Karpas-422 (cell line): ENCODE measurements at places on chromosomes 7 and 10. TPM values are rescaled to one million over a fixed set of nuclear protein-coding genes. Genes with fewer than 3 reads are reported as not detected.

DNA sequence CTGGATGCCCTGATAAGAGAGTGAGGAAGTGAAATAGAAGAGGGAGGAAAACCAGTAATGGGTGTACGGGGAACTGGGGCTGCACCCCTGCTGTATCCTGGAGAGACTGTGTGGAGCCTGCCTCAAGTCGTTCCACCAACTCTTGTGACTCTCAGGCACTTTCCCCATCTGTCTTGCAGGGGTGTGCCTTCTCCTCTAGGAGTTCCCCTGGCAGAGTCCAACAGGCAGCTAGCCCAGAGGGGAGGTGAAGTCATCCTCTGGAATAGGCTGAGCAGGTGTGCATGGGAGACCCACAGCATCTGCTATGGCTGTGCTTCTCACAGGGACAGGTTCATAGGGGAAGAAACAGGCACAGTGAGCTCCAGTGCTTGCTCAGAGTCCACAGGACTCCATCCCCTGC, 46.8 kb downstream of the WIPF3 start:
- no peak for DNase-seq

RET gene
- not detected in 2 replicates for total RNA-seq

DNA sequence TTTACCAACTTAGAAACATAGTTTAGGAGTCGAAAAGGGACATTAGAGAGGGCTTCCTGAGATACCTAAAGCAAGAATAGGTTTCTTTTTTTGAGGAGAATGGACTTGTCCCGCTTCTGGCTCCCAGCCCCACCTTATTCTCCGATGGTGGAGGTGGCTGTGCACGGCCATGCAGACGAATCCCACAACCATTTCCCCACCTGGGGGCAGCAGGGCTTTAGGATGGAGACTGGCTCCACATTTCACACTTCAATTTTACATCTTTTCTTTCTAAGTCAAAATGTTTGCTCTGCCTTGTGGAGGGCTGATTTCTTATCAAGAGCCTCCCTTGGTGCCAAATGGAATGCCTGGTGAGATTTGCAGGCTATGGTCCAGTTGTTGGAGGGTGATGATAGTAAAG, 118.5 kb downstream of the GLRX3 start:
- no peak for DNase-seq

GRCh38 chr7:90626013-90626412, 29.9 kb downstream of the CDK14 start:
- no peak for DNase-seq

ECHDC3 gene
- not detected in 2 replicates for total RNA-seq

RHOBTB1 gene
- not detected in 2 replicates for total RNA-seq

- DNase-seq = peak; percentile 77
Observed at GRCh38 chr7:140209866-140210609, 33.3 kb upstream of the KDM7A start.

- DNase-seq = no peak
Observed at GRCh38 chr7:116572036-116572435, 47.2 kb downstream of the CAV1 start.

DNA sequence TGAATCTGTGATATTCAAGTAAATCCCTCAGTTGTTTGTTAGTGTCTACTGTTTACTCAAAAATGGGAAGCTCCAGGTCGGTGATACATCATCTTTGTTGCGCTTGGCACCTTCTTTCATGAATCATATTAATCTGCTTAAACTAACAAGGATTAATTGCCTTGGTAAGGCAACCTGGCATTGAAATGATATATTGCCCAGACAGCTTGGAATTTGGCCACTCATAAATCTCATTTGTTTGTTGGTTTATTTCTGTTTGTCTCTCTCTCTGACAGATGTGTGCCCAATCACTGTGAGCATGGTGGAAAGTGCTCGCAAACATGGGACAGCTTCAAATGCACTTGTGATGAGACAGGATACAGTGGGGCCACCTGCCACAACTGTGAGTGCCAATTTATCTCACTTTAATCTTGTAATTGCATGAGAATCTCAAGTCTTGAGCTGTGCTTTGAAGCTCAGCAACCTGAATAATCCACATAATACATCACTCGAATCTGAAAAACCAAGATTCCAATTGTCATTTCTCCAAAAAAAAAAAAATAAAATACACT, 1104.8 kb upstream of the C7orf33 start:
- no peak for DNase-seq

DNA sequence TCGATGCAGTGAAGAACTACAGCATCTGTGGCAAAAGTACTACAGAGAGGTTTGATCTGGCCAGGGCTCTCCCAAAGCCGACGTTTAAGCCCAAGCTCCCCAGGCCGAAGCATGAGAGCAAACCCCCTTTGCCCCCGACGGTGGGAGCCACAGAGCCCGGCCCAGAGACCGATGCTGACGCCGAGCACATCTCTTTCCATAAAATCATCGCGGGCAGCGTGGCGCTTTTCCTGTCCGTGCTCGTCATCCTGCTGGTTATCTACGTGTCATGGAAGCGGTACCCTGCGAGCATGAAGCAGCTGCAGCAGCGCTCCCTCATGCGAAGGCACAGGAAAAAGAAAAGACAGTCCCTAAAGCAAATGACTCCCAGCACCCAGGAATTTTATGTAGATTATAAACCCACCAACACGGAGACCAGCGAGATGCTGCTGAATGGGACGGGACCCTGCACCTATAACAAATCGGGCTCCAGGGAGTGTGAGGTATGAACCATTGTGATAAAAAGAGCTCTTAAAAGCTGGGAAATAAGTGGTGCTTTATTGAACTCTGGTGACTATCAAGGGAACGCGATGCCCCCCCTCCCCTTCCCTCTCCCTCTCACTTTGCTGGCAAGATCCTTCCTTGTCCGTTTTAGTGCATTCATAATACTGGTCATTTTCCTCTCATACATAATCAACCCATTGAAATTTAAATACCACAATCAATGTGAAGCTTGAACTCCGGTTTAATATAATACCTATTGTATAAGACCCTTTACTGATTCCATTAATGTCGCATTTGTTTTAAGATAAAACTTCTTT, 2.3 kb downstream of the LRRTM3 start:
- DNase-seq = no peak

DNA sequence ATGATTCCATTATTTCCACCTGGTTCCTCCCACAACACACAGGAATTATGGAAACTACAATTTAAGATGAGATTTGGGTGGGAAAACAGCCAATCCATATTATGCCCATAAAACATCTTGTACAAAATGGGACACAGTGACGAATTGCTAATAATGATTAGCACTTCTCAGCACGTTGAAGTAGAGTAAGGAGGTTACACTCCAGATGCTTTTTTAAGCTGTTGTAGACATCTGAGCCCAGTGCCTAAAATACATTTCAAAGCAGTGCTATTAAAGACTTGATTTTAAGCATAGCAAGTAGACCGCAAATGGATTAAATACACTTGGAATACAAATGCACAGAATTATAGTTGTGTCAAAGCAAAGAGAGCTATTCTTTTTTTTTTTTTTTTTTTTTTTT, 105.9 kb downstream of the AASS start:
- no peak for DNase-seq

GRCh38 chr7:141562036-141562435, 10.8 kb downstream of the AGK start:
- no peak for DNase-seq

DNA sequence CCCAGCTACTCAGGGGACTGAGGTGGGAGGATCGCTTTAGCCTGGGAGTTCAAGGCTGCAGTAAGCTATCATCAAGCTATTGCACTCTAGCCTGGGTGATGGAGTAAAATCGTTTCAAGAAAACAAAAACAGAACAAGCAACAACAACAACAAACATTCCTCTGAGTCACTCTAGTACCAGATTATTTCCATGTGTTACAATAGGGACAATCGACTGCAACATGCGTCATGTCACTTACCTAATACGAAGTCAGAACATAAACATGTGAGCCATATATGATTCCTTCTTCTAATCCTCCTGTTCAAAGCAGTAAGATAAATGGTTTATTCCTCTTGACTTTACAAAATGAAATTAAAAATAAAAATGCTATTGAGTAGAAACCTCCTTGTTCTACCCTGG, 57.3 kb downstream of the ZNF438 start:
- DNase-seq = no peak

DNA sequence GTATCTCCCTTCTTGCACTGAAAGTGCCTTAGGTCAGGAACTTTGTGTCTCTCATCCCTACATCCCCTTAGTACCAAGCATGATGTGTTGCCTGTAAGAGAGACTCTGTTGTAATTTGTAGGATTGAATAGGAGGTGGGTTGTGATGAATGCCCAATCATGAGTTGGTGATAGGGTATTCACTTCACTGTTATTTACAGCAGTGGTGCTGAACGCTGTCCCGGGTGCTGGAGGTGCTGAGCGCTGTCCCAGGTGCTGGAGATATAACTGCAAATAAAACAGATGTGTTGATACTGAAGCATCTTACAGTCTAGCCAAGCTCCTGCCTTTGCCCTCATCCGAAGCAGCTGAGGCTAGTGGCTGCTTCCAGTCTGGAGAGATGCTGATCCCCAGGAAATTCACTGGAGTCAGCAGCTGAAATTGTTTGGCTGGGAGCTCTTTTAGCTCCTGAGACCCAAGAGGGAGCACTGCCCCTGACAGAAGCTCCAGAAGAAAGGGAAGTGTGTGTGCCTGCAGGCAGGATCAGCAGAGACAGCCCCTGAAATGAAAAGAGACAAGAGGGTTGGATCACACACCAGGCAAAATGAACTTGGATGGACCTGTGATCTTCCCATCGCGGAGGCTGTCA, 183.4 kb downstream of the SORCS3 start:
- peak; percentile 69 for DNase-seq

SLC18A2 gene
- 0.04 TPM in 1 of 2 replicates, not detected in the other for total RNA-seq

FAM24B gene
- 11.6 and 16.3 TPM in 2 replicates for total RNA-seq

ANKRD30A gene
- not detected in 2 replicates for total RNA-seq

FAS gene
- 68.5 and 91.9 TPM in 2 replicates for total RNA-seq

DNA sequence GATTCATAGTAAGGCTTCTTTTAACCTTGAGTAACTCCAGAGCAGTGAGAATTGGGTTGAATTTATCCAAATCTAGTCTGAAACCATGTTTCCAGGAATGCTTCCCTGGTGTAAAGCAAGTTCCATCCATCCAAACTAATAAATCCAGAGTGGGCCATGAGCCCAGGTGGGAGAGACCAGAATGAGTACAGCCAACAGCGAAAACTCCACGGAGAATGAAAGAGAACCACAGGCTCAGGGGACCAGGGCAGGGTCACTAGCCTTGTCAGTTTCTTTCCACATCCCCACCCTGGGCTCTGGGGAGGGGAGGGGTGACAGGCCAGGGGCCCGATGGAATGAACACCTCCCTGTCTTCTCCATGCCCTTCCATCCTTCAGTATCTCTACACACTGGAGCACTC, 180.1 kb downstream of the NEURL1 start:
- no peak for DNase-seq

PTPRN2 gene
- 0.87 and 1.7 TPM in 2 replicates for total RNA-seq

GRCh38 chr10:71212318-71213126, at the start of gene UNC5B:
UNC5B (plus strand) TSS chr10:71212570; CDS start chr10:71212986, 416 bp downstream.
- DNase-seq = peak; percentile 79

DNA sequence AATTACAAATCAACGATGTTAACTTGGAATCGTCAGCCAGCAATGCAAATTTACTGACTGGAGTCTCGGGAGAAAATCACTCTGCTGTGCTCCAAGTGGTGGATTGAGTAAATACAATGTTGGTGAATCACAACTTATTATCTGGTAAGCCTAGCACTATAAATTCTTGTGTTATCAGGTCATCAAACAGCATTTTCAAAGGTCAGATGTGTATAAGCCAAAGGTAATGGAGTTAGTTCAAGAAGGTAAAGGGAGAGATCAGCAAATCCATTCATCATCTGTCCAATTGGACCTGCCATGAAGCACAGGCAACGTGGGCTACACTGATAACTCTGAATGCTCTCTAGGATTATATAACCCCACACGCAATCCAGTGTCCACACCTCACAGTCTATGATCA, 13.9 kb downstream of the CUBN start:
- DNase-seq = no peak

DNA sequence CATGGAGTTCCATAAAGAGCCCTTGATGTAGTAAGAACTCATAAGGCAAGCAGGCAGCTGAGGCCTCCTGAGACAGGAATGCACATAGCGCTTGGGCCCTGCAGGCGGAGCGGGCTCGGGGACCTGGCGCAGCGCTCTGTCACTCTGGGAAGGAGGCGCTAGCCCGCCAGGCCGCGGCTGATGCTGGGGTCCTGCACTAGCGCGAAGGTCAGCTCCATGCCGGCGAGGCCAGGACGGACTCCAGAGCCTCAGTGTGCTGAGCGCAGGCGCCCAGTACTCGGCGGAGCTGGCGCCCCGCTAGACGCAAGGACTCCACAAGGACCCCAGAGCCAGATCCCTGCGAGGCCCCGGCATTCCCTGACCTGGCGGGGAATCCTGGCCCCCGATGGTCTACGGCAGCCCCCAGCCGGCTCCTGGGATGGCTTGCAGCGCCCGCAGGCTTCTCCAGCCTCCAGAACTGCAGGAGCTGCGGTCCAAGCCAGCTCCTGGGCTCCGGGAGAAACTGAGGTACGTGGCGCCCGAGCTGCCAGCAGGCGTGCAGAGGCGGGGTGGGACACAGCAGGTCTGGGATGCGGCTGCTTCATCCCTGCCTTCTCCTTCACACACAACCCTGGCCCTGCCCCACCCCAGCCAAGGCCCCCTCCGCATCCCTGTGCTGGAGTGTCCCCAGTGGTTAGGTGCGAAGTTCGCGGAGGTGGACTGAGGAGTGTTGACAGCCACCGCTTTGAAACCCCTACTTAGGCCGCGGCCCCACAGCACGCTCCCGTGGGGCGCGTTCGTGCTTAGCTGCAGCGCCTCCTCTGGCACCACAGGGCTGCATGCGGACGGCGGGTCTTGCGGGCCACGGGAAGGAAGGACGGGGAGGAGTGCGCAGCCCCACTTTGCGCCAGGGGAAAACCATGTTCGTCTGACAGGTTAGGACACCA, 761.5 kb upstream of the POM121L12 start:
- no peak for DNase-seq

HOXA13 gene
- total RNA-seq = 0.07 TPM in 1 of 2 replicates, not detected in the other

MMP21 gene
- not detected in 2 replicates for total RNA-seq

DNA sequence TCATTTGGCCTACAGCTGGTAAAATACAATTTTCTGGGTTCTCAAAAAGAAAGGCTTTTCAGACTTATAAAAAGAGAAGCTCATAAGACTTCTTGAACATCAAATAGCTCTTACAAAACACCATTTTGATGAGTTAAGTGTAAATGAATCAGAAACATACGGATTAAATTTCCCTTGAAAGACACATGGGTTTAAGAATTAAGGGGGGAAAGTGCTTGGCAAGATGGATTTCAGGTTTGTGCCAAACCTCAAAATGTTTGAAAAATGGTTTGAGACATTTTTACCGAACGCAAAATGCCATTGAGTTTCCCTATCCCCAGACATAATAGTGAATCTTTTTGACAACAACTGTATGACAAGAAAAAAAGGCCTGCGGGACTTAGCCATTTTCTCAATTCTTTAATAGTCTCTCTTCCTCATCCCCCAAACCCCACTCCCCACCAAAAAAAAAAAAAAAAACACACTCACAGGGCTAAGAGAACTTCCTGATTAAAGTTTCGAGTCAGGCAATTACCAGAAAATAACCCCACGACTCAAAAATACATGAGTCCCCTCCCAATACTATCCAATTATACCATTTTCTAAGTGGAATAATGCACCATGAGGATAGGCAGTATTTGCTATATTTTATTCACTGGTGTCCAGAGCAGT, 260.1 kb downstream of the TRIL start:
- no peak for DNase-seq

FAM25G gene
- not detected in 2 replicates for total RNA-seq

PDGFA gene
- total RNA-seq = 0.54 and 0.56 TPM in 2 replicates

PNLIPRP2 gene
- not detected in 2 replicates for total RNA-seq

PNLIPRP3 gene
- total RNA-seq = not detected in 2 replicates

- DNase-seq = no peak
Observed at GRCh38 chr10:31953080-31953479, 24.4 kb upstream of the ARHGAP12 start.
